Fibroblast of villous mesenchyme (primary cell): ENCODE measurements at places on chromosomes 1 and 21. TPM values are rescaled to one million over a fixed set of nuclear protein-coding genes. Genes with fewer than 3 reads are reported as not detected.

DNA sequence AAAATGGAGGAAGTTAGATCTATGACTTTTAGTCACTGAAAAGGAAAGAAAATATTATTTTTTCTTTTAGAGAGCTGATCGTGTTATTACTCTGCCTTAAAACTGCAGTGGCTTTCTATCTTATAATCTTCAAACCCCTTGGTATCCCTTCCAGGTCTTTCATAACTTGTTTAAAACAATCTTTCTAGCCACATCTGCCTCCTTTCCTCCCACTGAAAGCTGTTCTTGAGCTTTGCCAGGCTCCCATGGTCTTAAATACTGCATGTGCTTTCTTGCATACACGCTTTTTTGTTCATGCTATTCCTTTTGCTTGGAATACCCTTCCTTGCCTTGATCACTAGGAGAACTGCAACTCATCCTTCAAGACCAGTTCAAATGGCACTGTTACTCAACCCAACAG, 65.9 kb upstream of the GADD45A start:
- peak; percentile 75 for DNase-seq

- peak; percentile 58 for DNase-seq
These were observed 37.1 kb upstream of the CSF1 start for GRCh38 chr1:109873278-109874175.

DNA sequence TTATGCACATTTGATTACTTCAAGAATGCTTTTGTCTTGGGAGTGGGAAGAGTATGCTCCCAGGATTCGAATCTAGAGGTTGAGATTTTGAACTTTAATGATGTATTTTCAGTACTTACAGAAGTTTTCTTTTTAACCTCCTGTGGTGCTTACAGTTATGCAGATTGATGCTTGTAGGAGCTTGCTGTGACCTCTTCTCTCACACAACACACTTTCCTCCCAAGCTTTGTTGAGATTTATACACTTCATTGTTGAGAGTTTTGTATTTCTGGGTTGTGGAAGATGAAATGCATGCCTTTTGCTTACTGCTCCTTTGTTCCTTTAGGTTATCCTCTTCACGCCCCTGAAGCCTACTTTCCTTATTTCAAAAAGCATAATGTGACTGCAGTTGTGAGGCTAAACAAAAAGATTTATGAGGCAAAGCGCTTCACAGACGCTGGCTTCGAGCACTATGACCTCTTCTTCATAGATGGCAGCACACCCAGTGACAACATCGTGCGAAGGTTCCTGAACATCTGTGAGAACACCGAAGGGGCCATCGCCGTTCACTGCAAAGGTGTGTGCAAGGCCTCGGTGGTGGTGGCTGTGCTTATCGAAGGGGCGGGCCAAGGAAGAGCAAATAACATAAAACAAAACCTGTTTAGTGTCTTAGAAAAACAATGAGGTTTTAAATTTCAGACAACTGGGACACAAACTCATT, 75.5 kb upstream of the GPR88 start:
- DNase-seq = no peak

FASLG gene
- total RNA-seq = not detected in 2 replicates

DNA sequence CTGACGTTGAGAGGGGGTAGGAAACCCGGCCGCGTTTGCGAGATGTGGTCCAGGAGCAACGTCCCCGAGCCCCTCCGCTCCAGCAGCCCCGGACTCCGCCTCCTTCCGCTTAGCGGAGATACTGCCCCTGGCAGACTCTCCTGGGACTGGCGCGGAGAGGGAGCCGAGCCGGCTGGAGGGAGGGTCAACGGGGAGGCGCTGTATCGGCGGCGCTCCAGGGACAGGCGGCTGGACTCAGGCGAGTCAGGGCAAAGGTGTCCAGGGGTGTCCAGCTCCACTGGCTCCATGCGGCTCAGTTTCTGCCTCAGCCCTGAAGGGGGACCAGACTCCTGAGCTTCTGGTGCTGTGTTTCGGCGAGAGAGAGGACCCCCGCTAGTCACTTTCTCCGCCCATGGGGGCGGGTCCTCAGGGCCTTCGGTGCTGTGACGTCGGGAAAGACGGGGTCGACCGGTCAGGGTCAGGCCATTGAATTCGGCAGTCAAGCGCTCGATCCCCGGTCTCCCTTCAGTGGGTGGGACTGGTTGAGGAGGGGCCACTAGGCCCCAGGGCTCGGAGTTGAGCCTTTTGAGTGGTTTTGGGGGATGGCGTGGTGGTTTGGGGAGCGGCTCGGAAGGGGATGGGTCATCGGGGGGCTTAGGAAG, 2.8 kb upstream of the LIX1L start:
- peak; percentile 69 for DNase-seq
